ENCODE measurements at places on chromosomes 7 and 10. TPM values are rescaled to one million over a fixed set of nuclear protein-coding genes. Genes with fewer than 3 reads are reported as not detected.

Gene RSBN1L
- total RNA-seq = 17.0 TPM

Gene PNLIPRP2
- total RNA-seq = not detected

Gene ASB10
- total RNA-seq = not detected

Gene GJD4
- total RNA-seq = not detected

DNA sequence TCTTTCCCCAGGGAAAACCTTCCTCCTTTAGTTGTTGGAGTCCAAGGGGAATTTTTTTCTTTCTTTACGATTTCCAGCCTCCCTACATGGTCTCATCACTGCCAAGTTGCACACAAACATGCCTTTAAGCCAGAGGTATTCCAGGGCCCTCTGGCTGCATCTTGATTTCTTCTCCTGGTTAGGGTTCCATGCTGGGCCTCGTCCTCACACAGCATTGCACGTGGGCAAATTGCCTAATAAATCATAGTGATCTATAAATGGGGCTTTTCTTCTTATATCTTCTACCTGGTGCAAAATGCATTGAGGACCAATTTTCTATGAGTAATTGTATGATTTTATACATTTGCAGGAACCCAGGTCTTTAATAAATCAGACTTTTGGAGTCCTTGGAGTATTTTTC lies 284.2 kb downstream of the C7orf25 start:
- no peak for DNase-seq

- no peak for DNase-seq
These were observed 215.6 kb downstream of the TAX1BP1 start for GRCh38 chr7:27955596-27955995.

DNA sequence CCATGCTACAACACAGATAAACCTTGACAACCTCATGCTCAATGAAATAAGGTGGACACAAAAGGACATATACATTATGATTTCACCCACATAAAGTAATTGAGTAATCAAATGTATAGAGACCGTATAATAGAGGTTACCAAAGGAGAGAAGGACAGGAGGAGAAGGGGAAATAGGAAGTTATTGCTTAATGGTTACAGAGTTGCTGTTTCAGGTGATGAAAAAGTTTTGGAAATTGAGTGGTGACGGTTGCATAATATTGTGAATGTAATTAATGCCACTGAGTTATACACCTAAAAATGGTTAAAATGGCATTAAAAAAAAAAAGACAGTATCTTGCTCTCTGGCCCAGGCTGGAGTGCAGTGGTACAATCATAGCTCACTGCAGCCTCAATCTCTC lies 1.5 kb upstream of the OGDH start:
- no peak for DNase-seq

DNA sequence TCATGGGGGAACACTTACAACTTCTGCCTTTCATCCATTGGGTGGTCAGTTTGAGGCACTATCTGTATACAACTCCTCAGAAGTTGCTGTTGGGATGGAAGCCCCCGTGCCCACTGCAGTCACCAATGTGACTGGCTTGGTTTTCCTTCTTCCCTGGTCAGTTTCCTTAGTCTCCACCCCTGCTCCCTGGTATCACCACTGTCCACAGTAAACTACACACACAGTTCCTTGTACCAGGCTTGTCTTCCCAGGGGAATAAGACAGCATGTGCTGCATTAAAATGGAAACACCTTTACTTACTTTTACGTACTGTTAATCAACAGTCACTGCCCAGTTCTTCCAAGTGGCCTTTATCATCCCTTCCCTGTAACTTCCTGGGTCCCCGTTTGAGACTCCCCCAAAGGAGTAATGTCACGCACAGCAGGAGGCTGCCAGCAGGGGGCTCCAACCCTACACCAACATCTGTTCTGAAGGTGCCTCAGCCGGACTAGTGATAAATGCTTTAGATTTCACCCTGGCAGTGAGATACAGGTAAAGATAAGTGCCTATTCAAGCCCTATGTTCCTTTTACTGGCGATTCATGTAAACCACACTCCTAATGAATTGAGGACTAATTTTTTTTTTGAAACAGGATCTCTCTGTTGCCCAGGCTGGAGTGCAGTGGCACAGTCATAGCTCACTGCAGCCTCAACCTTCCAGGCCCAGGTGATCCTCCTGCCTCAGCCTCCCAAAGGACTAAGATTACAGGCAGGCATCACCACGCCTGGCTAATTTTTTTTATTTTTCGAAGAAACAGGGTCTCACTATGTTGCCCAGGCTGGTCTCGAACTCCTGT lies 45.3 kb upstream of the PIK3AP1 start:
- peak; percentile 78 for DNase-seq

DNA sequence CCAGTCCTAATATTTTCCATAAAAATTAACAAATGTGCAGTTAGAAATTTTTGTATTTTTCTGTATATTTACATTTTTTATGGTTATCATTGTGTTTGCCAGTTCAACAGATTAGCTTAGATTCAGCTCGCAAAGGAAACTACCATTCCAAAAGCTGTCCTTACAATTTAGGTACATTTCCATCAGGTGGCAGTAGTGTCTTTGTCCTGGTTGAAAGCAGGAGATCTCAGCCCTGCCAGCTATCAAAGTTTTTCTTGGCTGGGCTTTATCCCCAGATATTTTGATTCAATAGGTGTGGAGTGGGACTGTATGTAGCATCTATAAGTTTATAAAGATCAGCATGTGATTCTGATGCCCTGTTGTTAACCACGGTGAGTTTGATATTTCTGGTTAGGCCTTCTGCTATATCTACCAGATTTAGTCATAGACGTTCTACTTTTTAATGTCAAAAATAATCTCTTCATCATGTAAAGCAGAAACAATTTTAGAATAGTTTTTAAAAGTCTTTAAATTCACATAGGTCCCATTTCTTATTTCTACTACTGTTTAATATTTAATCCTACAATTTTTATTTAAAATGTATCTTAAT lies 15.5 kb upstream of the ICA1 start:
- DNase-seq = no peak

- no peak for DNase-seq
These were observed 19.6 kb upstream of the CDHR3 start for GRCh38 chr7:105943486-105943885.

DNA sequence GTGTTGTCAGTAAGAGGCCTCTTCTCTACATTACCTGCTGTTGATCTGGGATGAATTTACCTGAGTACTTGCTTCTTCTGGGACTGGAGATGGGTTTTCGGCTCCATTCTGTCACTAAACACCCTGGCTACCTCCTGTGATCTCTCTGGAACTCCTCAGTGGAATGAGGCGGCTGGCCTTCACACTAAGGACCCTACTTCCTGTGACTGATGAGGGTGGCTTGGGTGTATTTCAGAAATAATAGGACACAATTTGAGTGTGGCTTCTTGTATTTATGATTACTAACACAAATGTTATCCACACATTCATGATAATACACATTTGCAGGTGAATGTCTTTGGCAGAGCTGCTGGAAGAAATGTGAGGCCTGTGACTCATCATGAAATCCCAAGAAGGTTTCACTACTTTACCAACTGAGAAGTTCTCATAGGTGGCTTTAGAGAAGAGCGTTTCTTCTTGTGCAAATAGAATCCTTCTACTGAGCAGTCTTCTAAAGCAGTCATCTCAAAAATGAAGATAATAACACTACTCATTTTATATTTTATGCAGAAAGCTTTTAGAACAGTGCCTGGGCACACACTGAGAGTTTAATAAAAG lies 21.3 kb upstream of the EVX1 start:
- DNase-seq = no peak

DNA sequence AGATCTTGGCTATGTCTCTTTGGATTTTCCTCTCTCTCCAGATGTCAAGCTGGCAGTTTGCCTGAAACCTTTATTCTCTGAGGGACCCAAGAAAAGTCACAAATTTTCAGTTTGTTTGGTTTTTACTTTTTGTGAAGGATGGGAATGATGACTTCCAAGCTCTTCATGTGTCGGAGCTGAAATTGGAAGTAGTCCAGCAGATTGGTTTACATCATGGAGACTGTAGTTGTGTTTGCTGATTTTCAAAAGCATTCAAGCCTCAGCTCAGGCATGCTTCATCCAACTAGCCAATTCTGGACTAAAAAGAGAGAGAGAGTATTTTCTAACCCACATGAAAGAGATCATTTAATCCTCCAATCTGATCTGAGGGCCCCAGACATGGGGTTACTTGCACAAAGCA lies 326.2 kb upstream of the AUTS2 start:
- no peak for DNase-seq

- DNase-seq = no peak
These were observed 73.2 kb upstream of the PPP1R3C start for GRCh38 chr10:91705948-91706670.

Data from hematopoietic multipotent progenitor cell (in vitro differentiated cells).